ENCODE measurements at places on chromosomes 2 and 18.

DNA sequence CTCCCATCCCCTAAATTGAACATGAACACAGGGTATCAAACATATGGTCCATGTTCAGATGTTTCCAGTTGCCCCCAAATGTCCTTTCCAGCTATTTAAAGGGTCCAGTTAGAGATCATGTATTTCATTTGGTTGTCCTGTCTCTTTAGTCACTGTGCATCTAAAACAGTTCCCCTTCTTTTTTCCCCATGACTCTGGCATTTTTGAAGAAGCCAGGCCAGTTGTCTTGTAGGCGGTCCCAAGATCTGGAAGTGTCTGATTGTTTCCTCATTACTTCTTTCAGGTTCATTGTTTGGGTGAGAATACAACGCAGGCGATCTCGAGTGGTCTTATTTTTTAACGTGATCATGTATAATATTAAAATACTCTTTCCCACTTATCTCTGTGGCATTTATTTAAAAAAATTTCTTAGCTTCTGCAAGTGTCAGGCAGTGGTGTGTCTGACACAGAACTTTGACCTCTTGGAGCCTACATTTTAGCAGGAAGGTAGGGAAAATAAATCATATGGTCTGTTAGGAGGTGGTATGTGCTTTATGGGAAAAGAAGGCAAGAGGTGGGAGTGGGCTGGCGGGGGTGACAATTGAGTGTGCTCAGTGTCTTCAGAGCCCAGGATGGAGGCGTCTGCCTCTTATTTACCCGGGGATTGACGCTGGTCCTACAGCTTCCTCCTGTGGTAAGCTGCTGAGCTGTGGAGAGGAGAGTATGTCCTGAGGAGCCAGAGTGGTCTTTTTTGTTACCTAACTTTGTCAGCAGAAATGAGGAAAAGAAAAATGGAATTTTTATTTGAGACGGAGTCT lies 8.1 kb downstream of the RAB31 start:
- no peak for DNase-seq

DNA sequence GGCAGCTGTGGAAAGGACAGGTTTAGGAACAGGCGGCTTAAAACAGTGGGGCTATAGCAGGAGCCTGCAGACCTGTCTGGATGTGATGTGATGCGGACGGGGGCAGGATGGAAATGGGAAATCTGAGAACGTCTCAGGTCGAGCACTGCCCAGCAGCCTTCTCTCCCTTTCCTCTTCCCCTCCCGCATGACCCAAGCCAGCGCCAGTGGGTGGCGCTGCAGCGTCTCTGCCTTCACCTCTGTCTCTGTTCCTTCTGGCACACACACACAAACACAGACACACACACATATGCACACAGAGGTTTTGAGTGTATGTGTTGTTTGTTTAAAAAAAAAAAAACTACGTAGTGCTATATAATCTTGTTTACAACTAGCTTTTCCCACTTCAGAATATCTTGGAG lies 82.0 kb upstream of the SLC66A3 start:
- peak; percentile 66 for DNase-seq

- DNase-seq: no peak
These were observed 505.4 kb downstream of the BCL11A start for GRCh38 chr2:60047944-60048525.

GRCh38 chr2:200317975-200318374 lies 11.5 kb downstream of the SPATS2L start:
- no peak for DNase-seq

DNA sequence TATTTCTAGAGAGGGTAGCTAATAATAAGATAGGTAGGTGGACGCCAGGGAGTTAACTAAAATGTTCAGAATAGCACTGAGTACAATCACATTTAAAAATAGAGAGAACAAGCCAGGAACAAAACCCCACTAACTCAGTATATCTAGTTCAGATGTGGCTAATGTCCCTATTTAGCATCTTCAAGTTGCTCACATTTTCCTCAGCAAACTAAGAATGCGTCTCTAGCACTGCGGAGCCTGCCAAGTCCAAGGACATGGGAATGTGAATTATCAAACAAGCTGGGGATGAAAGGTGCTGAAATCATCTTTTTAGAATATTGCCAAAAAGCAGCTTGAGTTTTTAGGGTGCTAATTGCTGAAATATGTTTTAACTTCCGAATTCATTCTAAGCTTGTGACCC lies 398.5 kb upstream of the FIGN start:
- DNase-seq: no peak

DNA sequence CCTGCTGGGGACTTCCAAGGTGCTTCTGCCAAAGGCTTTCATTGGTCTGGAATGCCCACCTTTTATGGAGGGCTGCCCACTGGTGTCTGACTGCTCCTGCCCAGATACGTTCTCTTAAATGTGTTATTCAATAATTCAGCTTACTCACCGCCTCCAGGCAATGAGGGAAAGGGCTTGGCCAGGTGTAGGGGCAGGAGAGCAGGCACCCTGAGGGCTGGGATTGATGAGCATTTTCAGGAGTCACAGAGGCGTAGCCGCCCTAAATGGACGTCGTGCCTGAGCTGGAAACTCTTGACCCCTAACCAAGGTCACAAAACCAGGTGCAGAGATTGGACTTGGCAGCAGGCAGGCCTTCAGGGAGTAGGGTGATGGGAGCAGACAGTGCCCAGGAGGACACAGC lies 26.8 kb downstream of the MAL start:
- no peak for DNase-seq

DNA sequence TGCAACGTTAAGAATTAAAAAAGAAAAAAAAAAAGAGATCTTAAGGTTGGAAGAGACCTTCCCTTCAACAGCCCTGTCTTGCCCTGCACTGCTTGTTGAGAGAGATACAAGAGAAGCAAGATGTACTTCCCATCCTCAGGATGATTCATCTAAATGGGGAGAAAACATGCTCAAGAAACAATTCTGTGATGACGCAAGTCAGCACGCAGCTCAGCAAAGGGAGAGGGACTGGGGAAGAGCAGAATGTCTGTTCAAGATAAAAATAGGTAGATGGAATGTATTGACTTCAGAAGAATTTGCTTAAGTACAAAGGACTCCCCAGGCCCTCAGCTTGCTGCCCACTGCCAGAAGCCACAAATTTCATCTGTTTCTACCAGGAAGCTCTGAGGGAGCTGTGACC lies 198.2 kb upstream of the SPRED2 start:
- DNase-seq: no peak

- DNase-seq: no peak
These were observed 12.2 kb downstream of the SLC9A4 start for GRCh38 chr2:102485147-102485785.

DNA sequence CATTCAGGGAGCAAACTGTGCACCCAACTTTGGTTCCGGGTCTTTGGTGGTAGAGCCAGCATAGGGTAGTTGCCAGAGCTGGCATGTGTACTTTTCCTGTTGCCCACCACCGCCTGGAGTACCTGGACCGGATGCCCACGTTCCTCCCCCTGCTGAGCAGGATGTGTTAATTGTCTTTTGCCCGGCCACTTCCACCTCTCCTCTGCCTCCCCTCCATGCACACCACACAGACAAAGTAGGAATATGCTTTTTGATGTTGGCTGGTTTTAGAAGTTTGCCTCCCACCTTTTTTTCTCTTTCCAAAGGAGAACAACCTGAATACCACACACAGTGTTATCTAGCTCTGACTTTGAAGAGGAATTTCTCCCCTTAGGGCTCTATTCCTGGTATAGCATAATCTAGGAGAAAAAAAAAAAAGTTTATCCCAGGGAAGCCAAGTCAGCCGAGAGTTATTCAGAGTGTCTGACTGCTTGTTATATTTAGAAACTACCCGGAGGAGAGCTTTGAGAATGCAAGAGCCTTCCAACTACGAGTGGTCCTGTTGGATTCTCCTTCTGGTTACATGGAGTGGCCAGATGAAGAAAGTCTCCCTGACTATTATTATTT lies 111.9 kb downstream of the SETBP1 start:
- no peak for DNase-seq

DNA sequence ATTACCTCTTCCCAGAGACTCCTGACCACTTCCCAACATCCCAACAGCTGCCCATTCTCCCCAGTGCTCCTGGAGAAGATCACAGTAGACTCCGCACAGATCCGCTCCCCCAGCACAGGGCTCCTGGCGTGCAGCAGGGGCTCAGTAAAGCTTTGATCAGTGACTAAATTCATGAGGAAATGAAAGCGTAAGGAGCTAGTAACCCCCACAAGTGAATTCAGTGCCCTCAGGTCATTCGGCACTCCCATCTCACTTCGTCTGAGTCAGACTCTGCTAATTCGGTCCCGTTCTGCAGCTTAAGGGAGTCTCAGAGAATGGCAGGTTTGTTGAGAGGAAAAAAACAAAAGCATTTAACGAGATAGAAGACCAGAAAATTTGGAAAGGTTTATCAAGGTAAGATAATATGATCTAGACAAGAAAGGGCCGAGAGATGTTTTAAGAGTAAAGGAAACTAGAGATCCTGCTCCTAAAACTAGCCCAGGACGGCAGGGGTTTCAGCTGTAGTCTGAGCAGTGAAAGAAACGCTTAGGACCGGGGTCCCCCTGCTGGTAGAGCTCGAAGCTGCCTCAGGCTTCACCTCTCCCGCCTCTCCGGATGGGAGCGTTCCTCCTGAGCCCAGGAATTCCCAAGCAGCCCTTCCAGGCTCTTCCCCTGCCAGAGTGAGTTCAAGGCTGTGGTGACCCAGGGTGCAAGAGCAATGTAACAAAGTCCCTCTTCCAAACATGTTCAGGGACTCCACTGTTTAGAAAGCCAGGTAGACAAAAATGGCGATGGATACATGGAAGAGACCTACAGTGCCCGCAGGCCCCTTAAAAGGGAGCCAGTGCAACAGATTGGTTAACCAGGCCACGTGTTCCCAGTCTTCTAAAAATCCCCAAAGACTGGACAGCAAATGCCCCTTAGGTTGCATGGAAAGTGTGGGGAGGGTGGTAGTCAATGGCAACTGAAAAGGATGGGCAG lies 127.3 kb downstream of the DNER start:
- peak; percentile 22 for DNase-seq

- no peak for DNase-seq
These were observed 235.2 kb downstream of the LDLRAD4 start for GRCh38 chr18:13453714-13454113.

- DNase-seq: no peak
These were observed 187.5 kb upstream of the ACVR2A start for GRCh38 chr2:147657086-147658000.

DNA sequence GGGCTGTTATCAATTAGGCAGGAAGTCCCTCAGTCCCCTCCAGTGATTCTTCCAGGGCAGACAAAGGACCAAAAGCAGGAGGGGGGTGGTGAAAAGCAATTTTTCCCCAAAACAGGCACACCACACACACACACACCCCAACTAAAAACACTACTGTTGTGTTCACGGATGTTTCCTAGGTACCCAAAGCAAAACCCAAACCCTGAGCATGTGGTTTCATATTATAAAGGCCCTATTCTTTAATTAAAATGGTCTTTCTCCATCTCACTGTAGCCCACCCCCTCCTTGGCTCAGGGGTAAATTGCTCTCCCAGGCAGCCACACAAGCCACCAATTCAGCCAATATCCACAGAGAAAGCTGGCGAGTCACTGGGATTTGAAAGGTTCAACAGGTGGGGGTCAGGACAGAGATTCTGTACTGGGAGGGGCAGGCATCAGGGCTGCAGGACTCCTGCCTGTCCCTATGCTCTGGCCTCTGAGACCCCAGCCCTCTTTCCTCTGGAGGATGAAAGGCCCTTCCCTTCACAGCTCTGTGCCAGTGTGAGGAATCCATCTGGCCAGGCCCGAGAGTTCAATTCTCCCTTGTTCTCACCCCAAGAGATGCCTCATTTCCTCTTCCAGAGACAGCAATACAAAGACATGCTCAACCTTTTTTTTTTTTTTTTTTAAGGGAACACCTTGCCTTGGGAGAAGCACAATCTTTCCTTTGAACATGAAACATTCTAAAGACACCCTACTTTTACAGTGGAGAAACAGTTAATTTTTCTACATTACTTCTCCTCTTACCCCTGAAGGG lies 43.6 kb downstream of the SPRED2 start:
- no peak for DNase-seq

Data from NCI-H2029 (cell line).